ENCODE measurements at places on chromosomes 13 and 19.
A peak's percentile ranks its signal among the peaks of the same experiment; 100 is the strongest.

- peak; percentile 80 for DNase-seq
Observed at GRCh38 chr19:51688671-51689571, 4.2 kb upstream of the SPACA6 start.

GRCh38 chr19:52898101-52898500, 666 bp upstream of the ZNF320 start:
- no peak for DNase-seq

- DNase-seq, result no peak
Observed at GRCh38 chr13:68727165-68727564, 1380.5 kb upstream of the ATXN8OS start.

DNA sequence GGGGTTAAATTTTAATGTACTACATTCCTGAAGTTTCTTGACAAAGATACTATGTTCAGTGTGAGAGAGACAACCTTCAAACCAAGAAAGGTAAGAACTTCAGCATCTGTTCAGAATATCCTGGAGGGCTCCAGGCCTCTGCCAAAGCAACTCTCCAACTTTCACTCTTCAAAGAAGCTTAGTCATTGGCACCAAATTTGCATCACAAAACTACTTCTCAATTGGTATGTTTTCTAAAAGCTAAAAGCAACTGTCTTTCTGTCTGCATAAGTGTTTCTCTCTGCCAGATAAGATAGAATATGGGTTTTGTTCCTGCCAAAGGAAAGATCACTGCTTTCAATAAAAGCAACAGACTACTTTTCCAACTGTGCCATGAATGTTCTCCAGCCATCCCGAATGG, 187.4 kb downstream of the SUCLA2 start:
- DNase-seq, result no peak

GRCh38 chr13:62544928-62545327, 1129.3 kb upstream of the PCDH20 start:
- DNase-seq, result no peak

GRCh38 chr19:18425515-18426415, 6.6 kb downstream of the SSBP4 start:
- no peak for DNase-seq

DNA sequence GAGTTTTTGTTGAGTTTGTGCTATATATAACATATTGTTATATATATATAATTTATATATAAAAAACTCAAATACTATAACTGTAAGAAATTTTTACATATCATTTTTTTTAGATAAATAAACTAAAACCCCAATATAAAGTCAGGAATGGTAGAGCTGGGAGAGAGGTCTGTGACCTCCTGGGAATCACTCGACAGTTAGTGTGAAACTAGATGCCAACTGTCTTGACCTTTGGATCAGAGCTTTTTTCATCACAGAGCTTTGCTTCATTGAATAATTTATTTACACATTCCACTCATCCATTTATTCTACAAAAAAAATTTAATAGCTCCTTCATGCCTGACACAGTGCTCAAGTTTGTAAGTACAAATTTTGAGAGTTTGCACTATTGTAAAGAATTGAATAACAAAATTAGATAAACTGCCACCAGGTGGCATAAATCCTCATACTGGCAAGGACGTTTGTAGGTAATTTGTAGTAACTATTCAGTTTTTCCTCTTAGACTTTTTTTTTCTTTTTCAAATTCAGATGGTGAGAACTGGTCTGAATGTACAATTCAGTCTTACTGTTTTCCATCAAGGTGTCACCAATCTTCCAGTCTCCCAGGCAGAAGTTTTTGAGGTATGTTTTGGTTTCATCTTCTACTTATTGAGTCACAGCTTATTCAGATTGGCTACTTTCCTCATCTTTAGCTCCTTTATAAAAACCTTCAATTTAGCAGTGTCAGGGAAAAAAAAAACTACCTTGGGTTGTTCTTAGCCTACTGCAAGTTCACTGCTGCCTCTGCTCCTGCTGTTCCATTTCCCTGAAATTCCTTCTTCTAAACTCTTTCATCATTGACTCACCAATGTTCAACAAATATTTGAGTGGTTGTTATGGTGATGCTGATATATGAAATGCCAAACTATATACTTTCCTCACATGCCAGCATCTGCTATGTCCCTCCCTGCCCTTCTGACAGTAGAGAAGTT, 28.7 kb downstream of the LACC1 start:
- no peak for DNase-seq
